ENCODE measurements at places on chromosomes 16 and 17.

DNA sequence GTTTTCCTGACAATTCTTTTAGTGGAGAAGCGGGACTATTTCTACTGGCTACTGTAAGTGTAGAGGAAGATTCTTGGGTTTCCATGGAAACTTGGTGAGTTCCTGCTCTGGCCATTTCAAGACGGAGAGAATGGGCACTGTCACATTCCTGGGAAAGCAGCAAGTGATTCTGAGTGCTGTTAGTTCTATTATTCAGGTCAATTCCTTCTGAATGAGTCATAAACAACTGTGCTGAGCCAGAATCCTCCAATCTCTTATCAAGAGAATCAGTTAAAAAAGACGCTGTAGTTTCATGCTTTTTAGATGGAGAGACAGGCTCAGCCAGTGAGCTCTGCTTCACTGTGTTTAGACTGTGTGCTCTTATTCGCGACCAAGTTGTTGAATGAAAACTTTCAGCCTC lies 19.6 kb downstream of the AKAP10 start:
- DNase-seq = no peak

GRCh38 chr17:43019418-43019817 lies 2.8 kb downstream of the VAT1 start:
- DNase-seq = no peak

DNA sequence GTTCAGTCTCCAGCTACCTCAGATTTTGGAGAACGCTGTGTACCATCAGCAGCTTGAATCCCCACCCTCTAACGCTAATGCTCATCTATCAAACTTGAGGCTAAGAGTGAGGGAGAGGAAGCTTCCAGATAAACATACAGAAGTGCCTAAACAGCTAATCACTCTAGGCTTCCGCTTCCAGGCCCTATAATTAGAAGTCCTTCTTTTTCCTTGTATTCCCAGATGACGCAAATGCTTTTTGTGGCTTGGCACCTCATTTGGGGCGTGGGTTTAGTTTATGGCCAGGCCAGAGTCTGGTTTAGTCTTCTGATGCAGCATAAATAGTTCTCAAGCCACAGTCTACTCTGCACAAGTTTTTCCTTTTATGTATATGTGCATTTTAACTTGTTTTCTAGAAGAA lies 263.4 kb downstream of the BCAS3 start:
- DNase-seq = no peak

DNA sequence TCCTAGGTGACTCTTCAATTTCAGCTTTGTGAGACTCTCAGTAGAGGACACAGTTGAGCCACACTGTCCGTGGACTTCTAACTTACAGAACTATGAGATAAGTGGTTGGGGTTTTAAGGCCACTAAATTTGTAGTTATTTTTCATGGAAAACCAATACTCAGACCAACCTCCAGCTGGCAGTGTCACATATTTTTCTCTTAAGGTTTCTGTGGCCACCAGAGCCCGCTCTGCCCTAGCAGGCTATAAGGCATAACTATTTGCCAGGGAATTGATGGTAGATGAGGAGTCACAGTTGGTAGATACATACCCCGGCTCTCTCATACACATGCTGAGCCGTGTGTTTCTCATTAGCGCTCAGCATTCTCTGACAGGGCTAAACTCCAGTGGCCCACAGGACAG lies 336.8 kb upstream of the MON1B start:
- no peak for DNase-seq

DNA sequence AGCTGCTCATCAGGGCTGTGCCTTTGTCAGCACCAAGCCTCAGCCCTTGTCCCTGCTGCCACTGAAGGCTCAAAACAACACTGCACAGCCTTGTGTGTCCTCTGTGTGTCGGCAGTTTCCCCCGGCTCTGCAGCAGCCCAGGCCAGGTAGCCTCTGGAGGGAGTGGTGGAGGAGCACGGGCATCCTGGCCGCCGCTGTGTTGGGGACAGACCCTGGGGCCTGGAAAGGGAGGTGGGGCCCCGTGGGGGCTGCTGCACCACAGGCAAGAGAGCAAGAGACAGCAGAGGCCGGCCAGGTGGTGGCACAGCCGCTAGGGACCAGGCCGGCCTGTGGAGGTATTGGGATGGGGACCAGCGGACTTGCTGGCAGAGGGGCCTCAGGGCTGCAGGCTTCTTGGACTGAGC lies 96.9 kb upstream of the ZNF750 start:
- no peak for DNase-seq

DNA sequence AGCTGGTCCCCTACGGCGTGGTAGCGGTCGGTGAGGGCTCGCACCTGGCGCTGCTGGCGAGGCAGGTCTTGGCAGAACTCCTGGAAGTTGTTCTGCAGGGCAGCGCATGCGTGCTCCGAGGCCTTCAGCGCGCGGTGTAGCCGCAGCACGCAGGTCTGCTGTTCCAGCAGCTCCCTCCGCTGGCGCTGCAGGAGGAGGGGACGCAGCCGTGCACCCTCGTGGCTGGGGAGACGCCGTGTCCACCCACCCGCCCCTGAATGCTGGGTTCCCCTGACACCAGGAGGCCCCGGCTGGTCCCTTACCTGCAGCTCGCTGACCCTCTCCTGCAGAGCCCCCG lies 12.2 kb downstream of the EVPL start:
- DNase-seq = no peak

DNA sequence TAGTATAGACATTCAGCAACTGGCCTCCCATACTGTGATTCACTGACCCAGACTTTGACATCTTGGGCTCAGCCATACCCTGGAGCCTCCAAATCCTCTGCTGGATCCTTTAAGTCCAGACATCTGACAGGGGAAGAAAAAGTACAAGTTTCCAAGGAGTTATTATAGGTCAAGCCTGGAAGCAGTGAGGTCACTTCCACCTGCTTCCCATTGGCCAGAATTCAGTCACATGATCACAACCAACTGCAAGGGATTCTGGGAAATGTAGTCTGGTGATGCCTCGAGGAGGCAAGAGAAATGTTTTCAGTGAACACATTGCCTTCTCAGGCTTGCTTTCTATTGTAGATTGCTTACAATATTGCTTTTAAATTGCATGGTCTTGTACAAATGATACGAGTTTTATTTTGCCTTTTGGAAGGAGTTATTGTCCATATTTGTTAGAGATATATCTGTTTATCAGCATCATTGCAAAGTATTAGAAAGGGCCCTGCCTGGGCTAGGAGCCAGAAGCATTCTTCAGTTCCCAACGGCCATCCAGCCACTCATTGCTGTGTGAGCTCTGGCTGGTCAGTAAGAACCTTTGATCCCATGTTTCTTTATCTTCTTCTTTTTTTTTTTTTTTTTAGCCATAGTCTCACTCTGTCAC lies 696.9 kb downstream of the WWOX start:
- peak; percentile 34 for DNase-seq

GRCh38 chr17:39098588-39098987 lies 52.8 kb downstream of the PLXDC1 start:
- DNase-seq = no peak

- DNase-seq = no peak
Observed at GRCh38 chr16:15594711-15595320, 48.1 kb downstream of the MARF1 start.

GRCh38 chr17:21199311-21199710 lies 14.7 kb downstream of the TMEM11 start:
- DNase-seq = peak; percentile 28

DNA sequence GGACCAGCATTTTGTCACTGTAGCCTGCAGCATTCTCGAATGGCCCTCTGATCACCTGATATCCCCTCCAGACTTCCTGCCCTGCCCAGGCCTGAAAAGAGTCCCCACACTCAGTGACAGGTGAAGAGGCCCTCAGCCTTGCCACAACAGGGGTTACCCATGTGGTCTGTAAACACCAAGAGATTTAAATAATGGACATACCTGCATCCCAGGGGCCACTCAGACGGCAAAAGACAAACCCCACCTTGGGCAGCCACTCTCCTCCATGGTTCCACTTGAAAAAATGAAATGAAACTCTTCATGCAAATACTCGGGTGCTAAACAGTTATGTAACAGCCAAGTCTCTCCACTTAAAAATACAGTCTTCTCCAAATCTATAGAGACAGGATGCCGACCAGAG lies 22.9 kb upstream of the PECAM1 start:
- no peak for DNase-seq

- no peak for DNase-seq
Observed at GRCh38 chr16:4141604-4142003, 25.4 kb upstream of the ADCY9 start.

- DNase-seq = no peak
Observed at GRCh38 chr17:2865228-2865627, 69.0 kb downstream of the RAP1GAP2 start.

DNA sequence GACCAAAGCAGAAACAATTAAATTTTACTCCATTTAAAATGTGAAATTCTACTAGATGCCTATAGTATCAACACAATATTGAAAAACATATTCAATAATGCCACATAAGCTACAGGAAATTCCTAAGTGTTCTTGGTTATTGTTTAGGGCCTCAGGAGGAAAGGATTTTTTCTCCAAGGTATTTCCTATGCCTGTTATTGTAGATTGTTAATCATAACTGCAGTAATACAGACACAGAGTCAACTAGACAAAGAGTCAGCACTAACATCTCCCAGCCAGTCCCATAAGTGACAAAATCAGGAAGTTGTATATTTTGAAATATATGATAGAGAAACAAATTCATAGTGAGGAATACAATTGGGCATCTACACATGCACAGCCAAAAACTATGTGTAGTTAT lies 782.7 kb upstream of the KIF2B start:
- no peak for DNase-seq

DNA sequence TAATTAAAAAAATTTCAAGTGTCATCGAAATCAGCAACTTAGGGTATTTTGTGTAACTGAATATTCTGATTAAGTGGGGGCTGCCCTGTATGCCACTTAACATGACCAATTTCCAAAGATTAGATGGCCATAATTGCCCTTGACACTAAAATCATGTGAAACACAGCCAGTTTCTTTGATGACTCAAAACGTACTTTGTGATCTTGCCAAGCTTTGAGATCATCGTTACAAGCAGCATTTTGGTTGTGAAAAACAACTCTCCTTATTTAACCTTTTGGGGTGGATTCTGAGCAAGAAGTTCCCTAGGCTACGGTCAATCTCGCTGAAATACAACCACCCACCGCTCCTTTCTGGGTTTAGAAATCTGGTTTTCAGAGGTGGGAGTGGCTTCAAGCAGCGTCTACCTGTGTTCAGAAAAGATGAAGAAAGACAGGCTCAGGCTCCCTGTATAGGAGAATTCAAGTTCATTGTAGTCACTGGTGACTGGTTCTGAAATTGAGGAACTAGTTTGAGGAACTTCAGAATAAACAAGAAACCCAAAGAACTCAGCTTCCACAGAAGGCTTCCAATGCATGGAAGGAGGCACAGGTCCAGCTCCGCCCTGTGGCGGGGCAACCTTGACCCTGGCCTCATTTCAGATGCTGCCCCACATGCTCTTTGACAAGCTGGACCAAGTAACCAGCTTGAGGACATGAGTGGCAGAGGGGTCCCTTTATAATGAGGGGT lies 9.4 kb downstream of the MAP3K14 start:
- DNase-seq = peak; percentile 93
